ENCODE measurements at places on chromosomes 1 and 21.

- no peaks in the 10 kb centered on the region for H3K36me3 ChIP-seq
- no peaks in the 10 kb centered on the region for H3K27me3 ChIP-seq
- H3K4me3 ChIP-seq = no peak overlapping the region
- H3K27ac ChIP-seq = peak overlapping the region; percentile 49
Observed at GRCh38 chr1:205913451-205914154, 29.7 kb downstream of the SLC26A9 start.

GRCh38 chr1:160161965-160162705, 10.7 kb downstream of the ATP1A4 start:
- DNase-seq = no peak
- H3K4me1 ChIP-seq = no peaks in the 10 kb centered on the region
- no peak overlapping the region for H3K27ac ChIP-seq
- H3K4me3 ChIP-seq = no peak overlapping the region
- no peaks in the 10 kb centered on the region for H3K36me3 ChIP-seq

GRCh38 chr1:82755671-82756070, 954.9 kb downstream of the ADGRL2 start:
- no peaks in the 10 kb centered on the region for H3K36me3 ChIP-seq
- H3K4me1 ChIP-seq = peaks cover 9% of the 10 kb centered on the region
- H3K4me3 ChIP-seq = no peak overlapping the region
- DNase-seq = no peak

DNA sequence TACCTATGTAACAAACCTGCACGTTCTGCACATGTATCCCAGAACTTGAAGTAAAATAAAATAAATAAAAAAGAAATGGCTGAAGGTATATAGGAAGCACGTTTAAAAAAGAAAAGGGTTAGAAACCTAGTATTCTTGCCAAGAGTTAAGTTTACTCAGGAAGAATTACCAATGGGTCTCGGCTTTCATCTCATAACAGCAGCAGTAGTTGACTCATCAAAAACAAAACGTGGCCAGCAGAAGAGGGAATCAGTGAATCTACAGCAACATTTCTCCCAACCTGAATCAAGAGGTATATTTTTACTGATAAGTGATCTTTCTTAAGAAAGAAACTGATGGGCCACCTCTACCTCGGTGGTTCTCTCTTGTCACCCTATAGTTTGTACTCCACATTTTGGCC, 340.3 kb downstream of the BRINP2 start:
- no peak overlapping the region for H3K4me3 ChIP-seq
- no peaks in the 10 kb centered on the region for H3K36me3 ChIP-seq
- H3K4me1 ChIP-seq = no peaks in the 10 kb centered on the region
- H3K27ac ChIP-seq = no peak overlapping the region

GRCh38 chr1:52970149-52970548, 43.1 kb downstream of the SCP2 start:
- no peak for DNase-seq
- H3K4me1 ChIP-seq = no peaks in the 10 kb centered on the region
- no peak overlapping the region for H3K4me3 ChIP-seq
- H3K36me3 ChIP-seq = peaks cover 8% of the 10 kb centered on the region

DNA sequence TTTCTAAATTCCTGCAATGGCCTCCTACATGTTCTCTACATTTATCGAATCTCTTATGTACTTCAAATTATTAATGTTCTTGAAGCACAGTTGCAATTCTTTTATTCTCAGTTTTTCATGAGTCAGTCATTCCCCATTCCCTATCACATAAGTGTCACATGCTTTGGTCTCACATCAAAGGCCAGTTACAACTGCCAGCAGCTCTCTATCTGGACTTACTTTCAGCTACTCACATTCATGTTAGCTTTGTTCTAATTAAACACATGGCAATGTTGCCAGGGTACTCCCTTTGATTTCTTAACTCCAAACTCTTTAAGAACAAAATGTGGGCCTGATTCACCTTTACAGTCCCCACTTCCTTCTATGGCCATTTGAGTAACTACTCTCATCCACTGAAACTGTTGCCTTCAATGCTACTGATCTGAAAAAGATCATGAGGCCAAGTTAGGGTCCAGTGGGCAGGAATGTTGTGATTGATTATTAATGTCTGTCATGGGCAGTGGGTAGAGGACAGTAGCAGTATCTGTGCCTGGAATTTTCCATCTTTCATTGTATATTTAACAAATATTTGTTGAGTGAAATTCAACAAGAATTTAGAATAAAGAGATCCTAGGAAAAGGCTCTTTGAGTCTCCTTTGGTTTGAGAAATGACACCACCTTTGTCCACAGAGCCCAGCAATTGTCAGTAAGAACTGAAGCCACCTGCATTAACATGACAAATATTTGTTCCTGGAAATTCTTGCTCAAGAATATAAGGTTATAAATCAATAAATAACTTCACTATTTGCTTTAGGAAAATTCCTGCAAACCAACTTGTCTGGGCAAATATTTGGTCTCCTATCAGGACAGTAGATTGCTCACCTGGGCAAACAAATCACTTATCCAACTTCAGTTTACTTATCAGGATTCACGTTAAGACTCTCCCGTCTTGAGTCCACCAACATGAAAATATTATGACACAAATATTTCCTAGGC, 153.6 kb upstream of the SAMSN1 start:
- H3K27ac ChIP-seq = no peak overlapping the region
- no peak for DNase-seq

Data from chondrocyte (in vitro differentiated cells).